ENCODE measurements at places on chromosomes 1 and 21.

DNA sequence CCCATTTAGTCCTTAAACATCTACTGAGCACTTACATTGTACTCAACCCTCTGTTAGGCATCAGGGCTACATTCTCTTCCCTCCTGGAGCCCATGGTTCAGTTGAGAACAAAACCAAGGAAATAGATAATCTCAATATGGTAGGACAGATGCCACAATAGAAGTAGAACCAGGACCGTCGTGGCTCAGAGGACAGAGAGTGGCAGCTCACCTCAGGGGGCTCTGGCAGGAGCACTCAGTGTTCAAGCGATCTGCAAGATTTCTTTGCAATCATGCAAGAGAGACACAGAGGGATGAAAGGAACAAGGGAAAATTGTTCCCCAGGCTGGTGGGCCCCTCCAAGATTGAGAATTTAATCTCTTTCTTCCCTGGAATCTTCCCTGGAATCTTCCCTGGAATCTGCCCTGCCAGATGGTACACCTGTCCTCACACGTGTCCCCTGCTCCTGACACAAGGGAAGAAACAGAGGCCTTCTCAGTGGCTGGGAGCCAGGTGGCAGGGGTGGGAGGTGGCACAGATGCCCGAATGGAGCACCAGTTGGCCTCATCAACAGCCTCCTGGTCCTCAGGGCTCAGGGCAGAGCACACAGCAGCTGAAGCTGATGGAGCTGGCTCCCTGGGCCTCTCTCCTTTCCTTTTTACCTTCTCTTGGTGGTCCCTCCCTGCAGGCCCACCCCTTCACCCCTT, 135.4 kb downstream of the PLXNA2 start:
- peak; percentile 19 for DNase-seq

DNA sequence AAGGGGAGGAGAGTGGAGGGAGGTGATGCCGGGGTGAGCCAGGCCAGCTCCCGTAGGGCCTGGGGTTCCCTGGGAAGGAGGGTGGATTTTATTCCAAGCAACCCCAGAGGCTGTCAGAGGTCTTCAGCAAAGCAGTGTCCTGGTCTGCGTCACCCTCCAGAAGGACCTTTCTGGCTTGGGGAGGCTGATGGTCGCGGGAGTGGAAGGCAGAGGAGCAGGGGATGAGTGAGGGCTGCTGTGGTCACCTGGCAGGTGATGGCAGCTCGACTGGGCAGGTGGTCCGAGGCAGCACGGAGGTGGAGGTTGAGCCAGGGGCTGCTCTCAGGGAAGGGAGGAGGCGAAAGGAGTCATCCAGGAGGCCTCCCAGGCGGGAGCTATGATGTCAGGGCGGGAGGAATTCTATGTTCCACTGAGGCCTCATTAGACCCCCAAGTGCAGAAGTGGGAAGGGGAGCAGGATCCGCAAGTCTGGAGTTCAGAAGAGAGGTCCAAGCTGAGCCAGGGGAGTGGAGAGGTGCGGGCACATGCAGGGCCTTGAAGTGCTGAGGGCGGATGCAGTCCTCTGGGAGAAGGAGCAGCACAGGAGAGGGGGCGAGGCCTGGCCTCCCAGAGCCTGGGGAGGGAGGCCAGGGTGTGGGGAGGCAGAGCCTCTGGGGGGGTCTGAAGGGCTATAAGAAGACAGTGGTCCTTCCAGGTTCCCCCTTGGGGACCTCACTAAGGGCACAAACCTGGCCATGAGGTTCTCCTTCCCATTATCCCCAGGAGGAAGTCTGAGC, 33.3 kb downstream of the BMP8A start:
- DNase-seq = no peak

DNA sequence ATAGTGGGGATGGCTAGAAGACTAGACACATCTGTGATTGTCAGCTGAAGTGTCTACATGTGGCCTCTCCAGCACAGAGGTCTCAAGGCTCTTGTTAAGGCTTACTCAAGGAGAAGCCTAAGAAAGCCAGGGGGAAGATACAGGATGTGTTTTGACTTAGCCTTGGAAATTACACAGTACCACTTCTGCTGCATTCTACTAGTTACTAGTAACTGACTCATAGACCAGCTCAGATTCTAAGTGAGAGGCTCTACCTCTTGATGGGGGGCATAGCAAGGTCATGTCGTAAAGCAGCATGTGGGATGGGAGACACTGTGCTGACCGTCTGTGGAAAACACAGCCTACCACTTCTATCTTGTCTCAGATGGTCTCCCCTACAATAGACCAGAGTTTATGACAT, 99.5 kb downstream of the UBE2U start:
- no peak for DNase-seq

- DNase-seq = no peak
Measured at GRCh38 chr21:28822123-28822399, 170.6 kb downstream of the LTN1 start.

DNA sequence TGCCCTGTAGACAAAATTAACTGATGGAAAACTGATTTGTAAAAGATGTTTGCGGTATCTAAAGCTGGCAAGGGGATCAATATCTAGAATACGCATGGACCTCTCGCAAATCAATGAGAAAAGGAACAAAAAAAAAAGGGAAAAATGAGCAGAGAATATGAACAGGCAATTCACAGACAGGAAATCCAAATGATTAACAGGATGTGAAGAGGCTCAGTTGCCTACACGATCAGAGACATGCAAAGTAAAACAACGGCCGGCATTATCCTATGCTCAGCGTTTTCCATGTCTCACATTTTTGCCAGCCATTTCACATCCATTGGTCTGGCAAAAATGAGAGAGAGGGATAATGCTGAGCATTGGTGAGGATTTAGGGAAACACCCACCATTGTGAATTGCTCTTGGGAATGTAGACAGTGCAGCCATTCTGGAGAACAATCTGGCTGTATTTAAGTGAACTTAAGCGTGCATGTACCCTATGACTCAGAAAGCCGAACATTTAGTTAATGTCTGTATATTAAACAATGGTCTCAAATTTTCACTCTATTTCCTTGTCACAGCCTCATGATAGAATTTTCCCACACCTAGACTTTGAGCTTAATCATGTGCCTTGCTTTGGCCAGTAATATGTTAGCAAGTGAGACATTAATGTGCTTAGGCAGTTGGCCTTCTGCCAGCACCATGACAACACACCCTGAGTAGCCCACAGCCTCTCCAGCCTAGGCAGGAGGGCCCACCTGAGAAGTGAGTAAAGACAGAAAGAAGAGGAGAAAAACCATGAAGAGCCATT, 61.0 kb upstream of the NBPF3 start:
- DNase-seq = peak; percentile 58

DNA sequence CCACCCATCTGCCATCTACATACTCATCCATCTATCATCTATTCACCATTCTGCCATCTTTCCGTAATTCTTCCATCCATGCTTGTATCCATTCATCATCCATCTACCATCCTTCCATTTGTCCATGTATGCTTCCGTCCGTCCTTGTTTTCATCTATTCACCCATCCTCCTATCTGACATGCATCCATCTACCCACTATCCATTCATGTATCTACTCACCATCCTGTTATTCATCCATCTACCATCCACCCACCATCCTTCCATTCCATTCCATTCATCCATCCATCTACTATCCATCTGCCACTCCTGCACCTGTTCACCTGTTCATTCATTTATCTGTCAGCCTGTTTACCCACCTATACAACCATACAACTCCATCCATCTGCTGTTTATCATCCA, 86.2 kb downstream of the TRIM11 start:
- DNase-seq = no peak

- no peak for DNase-seq
Measured at GRCh38 chr1:66925944-66926343, 1.2 kb downstream of the MIER1 start.

- DNase-seq = no peak
Measured at GRCh38 chr1:165678509-165678908, 19.9 kb downstream of the ALDH9A1 start.

DNA sequence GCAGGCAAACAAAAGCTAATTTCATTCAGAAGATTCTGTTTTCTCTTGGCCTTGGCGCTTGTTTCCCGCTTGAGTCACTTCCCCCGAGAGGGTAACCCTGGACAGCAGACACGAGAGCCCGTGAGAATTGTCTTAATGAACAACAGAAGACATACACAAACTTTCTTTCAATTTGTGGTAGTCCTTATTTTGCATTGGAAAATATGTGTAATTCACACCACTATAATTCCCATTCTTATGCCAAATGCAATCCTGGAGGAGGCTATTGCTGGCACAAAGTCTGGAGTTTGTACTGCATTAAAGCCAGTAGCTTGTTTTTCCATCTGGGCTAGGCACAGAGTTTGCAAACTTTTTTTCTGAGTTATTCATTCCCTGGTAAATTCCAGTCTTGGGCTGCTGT, 109.8 kb upstream of the IVNS1ABP start:
- no peak for DNase-seq

DNA sequence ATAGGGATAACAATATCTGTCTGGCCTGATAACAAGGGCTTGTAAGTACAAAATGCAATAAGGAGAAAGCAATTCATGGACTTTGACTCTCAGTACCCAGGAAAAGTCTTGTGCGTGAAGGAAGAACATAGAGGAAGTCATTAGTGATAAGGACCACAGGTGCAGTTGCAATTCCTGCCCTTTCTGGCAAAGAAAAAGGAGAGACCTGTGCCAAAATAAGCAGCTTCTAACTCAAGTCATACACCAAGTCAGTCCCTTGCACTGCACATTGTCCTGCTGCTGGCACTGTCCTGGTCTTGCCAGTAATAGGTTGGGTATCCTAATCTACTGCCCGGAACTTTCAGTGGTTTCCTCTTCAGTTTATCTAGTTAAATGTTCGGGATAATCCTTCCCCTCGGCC, 14.8 kb upstream of the SOD1 start:
- DNase-seq = no peak

DNA sequence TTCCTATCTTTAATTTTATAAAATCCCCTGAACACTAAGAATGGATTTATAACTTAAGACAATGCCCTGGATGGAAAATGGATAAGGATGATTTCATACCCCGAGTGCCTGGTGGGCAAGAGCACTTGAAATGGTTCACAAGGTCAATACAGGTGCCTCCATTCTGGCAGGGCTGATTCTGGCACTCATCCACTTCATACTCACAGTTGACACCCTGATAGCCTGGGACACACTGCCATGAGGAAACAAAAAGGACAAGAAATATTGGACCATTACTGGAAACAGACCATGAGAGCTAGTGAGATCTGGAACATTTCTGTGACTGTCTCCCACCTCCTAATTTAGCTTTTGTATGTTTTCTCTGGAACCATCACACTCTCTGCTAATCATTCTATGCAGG, 39.1 kb upstream of the ADAM30 start:
- peak; percentile 10 for DNase-seq

DNA sequence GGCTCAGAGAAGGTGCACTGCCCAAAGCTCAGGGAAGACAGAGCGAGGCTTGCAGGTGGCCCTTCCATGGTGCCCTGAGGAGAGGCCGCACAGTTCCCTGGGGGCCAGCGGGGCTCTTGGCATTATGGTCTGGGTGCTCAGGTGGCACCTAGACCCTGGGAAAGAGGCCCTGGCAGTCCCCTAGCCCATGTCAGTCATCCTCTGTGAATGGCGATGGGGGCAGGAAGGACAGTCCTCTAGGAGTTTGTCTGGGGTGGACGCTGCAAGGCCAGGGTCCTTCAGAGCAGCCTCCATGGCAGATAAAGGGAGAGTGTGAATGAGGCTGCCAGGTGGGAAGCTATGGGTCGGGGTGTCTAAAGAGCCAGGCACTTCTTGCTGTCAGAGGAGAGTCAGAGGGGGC, 345.9 kb upstream of the VAMP3 start:
- no peak for DNase-seq

- no peak for DNase-seq
Measured at GRCh38 chr1:218048828-218049420, 236.2 kb upstream of the RRP15 start.

- DNase-seq = no peak
Measured at GRCh38 chr1:54608566-54609230, 14.6 kb downstream of the FAM151A start.

DNA sequence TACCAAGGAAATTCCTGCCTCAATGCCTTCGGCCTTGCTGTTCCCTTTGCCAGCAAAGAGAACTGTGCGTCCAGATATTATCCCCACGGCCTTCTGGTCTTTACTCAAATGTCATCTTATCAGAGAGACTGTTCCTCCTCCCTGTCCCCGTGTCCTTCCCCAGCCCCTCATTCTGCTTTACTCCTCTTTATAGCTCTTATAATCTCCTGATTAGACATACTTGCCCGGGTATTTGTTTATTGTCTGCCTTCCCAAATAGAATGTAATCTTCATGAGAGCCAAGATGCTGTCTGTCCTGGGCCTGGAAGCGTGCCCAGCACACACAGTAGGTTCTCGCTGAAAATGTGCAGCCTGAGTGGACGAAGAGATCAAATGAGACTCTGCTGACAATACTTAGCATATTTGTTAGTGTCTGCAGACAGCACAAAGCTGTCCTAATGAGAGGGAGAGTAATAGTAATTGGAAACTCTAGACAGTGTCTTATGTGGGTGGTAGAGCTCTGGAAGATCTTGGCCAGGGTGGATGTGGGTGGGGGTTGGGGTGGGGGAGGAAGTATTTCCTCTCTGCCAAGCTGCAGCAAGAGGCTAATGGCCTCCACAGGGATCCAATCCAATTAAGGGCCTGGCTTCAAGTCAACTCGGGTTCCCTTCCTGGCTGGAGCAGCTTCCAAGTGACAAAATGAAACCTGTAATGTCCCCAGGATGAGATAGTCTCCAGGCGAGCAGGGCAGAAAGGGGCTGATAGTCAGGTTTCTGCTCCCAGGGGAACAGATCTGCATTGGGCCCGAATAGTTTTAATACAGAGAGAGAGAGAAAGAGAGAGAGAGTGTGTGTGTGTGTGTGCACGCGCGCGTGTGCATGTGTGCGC, 9.5 kb upstream of the CLIC4 start:
- DNase-seq = peak; percentile 79

GRCh38 chr1:87115891-87116290, 201.5 kb downstream of the HS2ST1 start:
- no peak for DNase-seq

DNA sequence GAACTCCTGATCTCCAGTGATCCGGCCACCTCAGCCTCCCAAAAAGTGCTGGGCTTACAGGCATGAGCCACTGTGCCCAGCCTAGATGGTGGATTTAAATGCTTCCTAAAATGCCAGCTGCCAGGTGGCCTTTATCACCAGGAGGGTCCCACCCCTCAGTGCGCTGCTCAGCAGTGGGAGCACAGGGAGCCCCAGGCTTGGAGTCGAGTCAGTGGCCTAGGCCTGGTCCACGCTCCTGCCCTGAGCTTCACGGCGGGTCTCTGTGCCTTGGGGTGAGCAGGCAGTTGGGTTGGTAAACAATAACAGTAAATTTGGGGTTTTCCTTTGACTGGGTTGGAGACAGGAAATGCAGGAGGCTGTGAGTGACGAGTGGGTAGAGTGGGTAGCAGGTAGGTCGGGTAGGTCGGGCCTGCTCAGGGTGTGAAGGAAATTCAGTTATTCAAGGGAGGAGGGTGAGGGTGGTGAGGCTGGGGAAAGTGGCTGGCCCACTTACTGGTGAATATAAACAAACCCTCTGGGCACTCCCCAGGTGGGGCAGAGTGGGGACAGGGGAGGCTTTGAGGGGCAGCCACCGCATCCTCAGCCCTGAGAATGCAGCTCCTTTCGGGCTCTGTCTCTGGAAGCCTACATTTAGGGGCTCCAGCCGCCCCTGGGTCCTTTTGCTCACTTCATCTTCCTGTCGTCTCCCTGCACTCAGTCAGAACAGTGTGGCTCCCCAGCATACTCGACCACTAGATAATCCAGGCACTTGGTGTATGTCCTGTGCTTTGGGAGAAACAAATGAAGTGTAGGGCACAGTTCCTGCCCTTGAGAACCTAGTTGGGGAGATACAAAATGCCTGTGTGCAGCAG, 33.5 kb upstream of the IL19 start:
- DNase-seq = no peak

- no peak for DNase-seq
Measured at GRCh38 chr1:30899577-30900389, 8.8 kb downstream of the SDC3 start.

GRCh38 chr1:207670192-207670591, 25.3 kb downstream of the CR1L start:
- DNase-seq = no peak
